ENCODE measurements at places on chromosomes 4 and X.

GRCh38 chr4:78120144-78120880 is 63.2 kb downstream of the FRAS1 start:
- DNase-seq: no peak

DNA sequence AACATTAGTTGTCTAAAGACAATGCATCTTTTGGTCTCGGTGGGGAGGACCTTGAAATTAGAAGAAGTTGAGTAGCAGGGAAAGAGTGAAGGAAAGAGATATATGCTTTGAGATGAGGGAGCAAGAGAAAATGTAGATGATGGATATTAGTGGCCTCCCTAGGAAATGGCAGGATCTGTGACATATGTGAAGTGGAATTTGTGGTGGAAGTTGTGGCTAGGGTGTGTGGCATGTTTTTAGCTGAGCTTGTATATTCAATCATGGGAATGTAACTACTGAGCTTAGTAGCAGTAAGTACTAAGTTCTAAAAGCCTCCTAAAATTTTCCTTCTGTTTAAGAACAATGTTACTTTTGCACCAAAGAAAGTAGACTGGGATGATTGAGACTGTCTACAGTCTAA is 382.8 kb upstream of the CTSO start:
- DNase-seq: no peak

DNA sequence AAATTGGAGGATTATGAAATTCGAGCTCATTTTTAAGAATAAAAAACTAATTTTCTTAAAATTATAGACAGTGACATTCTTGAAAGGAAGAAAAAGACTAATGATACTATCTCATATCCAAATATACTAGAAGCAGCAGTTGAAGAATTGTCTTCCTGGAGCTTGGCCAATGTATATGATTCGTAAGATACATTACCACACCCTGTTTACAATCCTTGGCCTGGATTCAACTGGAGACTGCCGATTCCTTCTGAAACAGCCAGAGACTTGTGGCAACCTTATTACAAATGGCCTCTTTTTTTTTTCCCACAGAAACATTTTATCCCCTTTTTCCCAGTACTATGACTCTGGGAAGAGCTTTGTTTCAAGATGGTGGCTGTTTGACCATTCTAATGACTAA is 571.2 kb upstream of the FAT1 start:
- no peak for DNase-seq

- no peak for DNase-seq
Observed at GRCh38 chrX:127038065-127038464, 218.5 kb downstream of the PRR32 start.

- DNase-seq: no peak
Observed at GRCh38 chr4:9893329-9894108, 112.1 kb downstream of the DRD5 start.

DNA sequence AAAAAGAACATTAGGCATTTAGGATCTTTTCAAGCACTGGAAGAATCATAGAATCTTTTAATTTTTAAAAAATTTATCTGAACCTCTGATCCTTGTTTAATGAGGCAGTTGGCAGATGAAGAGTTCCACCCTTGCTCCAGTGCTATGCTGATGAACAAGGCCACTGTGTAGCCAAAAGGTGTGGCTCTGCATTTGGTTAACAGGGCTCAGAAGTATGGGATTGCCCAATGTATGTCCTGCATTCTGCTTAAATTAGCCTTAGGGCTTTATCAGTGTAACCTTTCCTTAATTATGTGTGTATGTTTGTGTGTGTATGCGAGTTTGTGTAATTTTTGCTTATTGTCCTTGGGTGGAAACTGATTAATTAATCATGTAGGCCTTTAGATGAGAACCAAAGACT is 43.3 kb upstream of the PPM1K start:
- no peak for DNase-seq

DNA sequence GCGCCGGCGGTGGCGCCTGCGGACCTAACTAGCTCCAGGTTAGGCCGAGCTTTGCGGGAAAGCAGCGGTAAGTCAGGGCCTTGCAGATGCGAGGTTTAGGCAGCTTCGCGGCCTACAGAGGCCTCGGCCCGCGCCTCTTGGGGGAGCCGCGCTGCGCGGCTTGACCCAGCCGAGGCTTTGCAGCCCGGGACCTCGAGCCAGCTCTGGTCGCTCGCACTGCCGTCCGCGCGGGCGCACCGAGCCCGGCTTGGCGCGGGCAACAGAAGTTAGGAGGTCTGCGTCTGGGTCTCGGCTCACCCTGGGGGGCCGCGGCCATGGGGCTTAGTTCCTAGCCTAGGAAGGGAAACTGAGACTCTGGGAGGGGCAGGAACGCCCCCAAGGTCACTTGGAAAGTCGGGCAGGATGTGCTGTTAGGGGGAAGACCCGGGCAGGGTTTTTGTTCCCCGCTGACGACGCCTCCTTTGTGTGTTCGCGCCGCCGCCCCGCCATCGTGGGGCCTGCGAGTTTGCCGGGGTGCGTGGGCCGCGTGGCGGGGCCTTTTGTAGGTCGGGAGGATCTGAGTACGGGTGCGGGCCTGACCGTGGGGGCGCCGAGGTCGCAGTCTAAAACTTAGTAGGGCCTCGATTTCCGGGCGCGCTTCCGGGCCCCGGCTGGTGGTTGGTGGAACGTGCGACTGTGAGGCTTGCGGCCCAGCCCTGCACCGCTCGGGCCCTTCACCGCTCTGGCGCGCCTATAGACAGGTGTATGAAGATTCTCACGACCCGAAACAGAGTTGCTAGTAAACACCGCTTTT is 482 bp downstream of the RNF4 start:
- no peak for DNase-seq

DNA sequence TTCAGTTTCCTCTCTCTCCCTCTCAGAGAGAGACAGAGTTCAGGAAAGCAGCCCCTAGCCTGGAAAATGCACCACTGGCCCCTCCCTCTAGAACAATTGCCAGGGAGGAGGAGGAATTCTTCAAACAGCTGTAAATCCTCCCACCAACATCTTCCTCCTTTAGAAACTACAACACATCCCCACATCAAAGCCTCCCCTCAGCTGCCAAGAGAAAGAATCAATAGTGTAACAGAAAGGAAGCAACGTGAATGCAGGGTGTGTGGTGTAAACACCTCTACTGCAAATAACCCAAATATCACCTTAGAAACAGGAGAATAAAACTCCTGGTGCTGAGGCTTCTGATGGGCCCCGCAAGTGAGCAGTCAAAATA is 249.9 kb upstream of the GATB start:
- DNase-seq: no peak

DNA sequence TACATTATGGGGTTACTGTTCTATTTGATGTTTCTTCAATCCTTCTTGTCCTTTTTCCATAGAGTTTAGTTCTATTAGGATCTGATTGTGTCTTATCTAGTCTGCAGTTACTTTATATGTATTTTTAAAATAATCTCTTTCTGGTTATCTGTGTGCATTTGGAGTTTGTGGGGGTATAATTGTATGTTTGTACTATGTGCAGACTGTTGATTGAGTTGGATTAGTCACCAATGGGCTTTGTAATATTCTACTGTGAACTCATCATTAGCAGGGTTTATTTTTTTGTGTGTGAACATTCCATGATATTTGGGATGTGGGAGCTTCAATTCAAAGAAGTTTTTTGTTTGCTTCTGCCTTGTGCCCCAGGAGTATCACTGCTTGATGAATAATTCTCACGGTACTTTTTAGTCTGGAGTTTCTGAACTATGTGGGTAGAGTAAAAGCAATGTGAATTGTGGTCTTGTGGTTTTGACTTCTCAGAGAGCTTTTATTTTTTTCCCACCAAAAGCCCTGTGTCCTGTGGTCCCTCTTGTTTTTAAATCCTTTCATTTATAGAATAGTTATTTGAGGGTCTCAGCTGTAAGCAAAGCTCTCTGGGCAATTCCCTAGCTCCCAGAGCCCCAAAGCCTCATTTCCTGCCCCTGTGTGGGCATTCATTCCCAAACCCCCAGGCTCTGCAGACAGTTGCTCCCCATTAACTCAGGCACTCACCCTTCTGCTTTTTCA is 127.8 kb downstream of the PHKA2 start:
- DNase-seq: no peak

DNA sequence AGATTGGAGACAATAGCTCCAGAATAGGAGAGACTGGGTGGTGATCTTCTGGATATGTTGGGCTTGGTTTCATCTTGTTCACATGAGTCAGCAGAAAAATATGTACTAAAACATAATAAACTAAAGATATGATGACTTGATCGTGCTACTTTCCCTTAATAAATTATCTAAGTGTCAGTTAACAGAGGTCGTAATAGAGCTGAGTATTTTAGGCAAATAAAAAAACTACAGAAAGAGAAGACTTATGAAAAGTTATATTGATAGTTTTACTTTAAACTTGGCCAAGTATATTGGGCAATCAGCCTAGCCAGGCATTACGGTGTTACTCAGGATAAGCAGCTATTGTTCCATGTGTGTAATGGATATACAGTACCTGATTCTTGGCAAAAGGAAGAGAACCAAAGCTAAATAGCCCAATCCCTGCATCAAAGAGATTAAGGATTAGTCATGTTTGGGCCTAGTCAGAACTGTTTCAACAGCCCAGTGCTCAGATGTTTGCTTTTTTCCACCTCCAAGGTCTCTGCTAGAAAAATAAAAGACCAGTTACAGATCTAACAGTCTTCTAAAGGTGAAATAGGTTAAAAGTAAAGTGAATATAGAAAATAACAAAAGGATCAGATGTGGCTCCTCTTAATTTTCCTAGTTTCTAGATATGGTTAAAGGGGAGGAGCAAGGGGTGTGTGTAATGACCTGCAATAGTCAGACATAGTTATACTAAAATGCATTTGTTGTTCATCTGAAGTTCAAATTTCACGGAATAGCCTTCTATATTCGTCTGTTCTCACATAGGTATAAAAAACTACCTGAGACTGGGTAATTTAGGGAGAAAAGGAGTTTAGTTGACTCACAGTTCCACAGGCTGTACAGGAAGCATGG is 262.6 kb downstream of the ADGRL3 start:
- DNase-seq: no peak

DNA sequence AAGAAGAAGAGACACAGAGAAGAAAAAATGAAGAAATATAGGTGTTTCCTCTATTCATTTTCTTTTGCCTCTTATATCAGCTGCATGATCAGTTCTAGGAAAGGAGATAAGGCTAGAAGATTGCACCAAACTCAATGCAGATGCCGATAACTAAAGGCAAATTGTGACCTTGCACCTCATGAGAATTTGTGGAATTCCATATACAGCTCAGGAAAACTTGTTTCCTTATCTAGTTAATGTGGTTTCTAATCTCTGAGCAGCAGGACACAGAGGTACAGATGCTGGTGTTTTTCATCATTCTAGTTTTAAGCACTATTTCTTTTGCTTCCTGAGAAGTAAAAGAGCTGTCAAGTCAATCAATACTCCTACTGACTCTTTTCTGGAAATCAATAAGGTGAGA is 104.6 kb upstream of the NWD2 start:
- DNase-seq: no peak

- DNase-seq: no peak
Observed at GRCh38 chr4:169114341-169114974, 104.4 kb upstream of the CBR4 start.

- DNase-seq: no peak
Observed at GRCh38 chr4:6123976-6124375, 76.4 kb downstream of the JAKMIP1 start.

- no peak for DNase-seq
Observed at GRCh38 chr4:3797831-3798790, 31.9 kb downstream of the ADRA2C start.

DNA sequence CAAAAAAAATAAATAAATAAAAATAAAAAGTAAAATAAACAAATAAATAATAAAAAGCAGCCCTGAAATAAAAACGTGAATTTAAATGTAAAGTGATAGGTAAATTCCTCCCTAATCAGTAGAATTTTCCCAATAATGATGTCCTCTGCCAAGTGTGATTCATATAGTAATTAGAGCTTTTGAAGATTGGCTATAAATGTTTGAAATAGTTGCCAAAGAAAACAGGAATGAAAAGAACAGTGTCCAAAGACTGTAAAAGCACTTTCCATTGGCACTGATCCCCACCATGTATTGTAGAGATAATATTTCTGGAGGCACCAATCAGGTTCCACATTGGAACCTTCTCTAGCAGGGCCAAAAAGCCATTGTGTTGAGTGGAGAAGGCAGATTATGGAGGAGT is 25.9 kb upstream of the SMARCAD1 start:
- no peak for DNase-seq

DNA sequence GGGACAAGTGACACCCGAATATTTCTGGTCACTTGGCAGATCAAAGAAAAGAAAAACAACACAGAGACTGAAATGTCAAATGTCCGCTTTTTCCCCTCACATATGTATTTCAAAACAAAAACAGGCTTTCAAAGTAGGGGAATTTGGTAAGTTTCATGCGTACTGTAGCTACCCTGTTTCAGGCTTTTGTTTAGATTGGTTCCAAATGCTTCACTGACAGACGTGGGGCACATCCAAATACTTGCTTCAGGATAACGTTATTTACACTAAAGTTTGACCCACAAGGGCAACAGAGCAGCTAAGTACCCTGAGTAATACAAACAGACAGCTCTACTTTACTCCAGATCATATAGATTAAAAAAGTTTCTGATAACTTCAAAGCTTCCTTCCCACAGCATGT is 804.5 kb upstream of the POU3F4 start:
- no peak for DNase-seq
